Placental epithelial cell (primary cell): ENCODE measurements at places on chromosomes 6 and 20. TPM values are rescaled to one million over a fixed set of nuclear protein-coding genes. Genes with fewer than 3 reads are reported as not detected.

The SEL1L2 gene
- not detected in 2 replicates for total RNA-seq

The OR12D1 gene
- total RNA-seq = not detected in 2 replicates

The CNBD2 gene
- 3.5 and 4.3 TPM in 2 replicates for total RNA-seq

The GSTA1 gene
- total RNA-seq = not detected in 2 replicates

The KHDC1L gene
- not detected in 2 replicates for total RNA-seq

The GABRR1 gene
- total RNA-seq = not detected in 2 replicates

The ZFP64 gene
- total RNA-seq = 11.4 and 14.3 TPM in 2 replicates

The CRIP3 gene
- 2.4 TPM in 1 of 2 replicates, not detected in the other for total RNA-seq

The DYNLT2 gene
- total RNA-seq = 0.98 and 1.2 TPM in 2 replicates

The ANKRD6 gene
- 3.1 and 14.5 TPM in 2 replicates for total RNA-seq

The PROKR2 gene
- total RNA-seq = not detected in 2 replicates

The CDSN gene
- total RNA-seq = 54.4 and 69.1 TPM in 2 replicates

The APCDD1L gene
- total RNA-seq = 0.79 and 1.5 TPM in 2 replicates

The GABRR2 gene
- total RNA-seq = 0.54 and 1.2 TPM in 2 replicates

The DUSP22 gene
- total RNA-seq = 19.2 and 28.1 TPM in 2 replicates

The MYLIP gene
- 12.5 and 20.4 TPM in 2 replicates for total RNA-seq

The ENPP4 gene
- under 0.01 and 0.11 TPM in 2 replicates for total RNA-seq

The OXT gene
- not detected in 2 replicates for total RNA-seq

The EYA2 gene
- total RNA-seq = not detected in 2 replicates

The PXMP4 gene
- 5.9 and 11.0 TPM in 2 replicates for total RNA-seq

The SLC22A3 gene
- total RNA-seq = 2.7 and 15.7 TPM in 2 replicates

The PLEKHG1 gene
- total RNA-seq = 1.5 and 3.1 TPM in 2 replicates

The SNX21 gene
- total RNA-seq = 61.6 and 65.1 TPM in 2 replicates

The RARS2 gene
- 42.7 and 57.7 TPM in 2 replicates for total RNA-seq

The HLA-G gene
- 1.8 and 4.7 TPM in 2 replicates for total RNA-seq

The ADGB gene
- total RNA-seq = 0.39 TPM in 1 of 2 replicates, not detected in the other

The PM20D2 gene
- total RNA-seq = 1.6 and 2.6 TPM in 2 replicates

The GOPC gene
- total RNA-seq = 43.6 and 74.8 TPM in 2 replicates

The NRSN1 gene
- total RNA-seq = not detected in 2 replicates

The ADGRG6 gene
- total RNA-seq = 107 and 120 TPM in 2 replicates

The CALHM5 gene
- total RNA-seq = under 0.01 and 0.22 TPM in 2 replicates
